ENCODE measurements at places on chromosomes 11 and 22.

GRCh38 chr11:76276046-76276780 lies 69.9 kb upstream of the WNT11 start:
- DNase-seq, result no peak

DNA sequence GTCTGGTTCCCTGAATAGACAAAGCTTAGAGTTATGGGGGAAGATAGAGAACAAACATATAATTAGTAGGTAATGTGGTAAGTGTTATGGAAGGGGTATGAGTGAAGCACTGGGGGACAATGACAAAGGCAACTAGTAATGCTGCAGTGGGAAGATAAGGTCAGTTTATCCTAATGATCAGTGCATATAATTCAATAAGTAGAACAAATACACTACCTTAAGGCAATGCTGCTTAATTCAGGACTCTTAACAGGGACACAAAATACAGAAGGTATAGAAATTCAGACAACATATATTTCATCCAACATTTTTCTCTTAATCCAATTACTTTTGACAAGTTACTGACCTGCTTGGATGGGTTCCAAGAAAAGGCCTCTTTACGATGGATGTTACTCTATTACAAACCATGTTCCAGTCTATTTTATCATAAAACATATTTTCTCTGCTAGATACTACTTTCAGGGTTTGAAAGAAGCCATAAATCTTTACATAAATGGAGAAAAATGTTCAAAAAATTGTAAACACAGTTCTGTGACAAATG lies 1186.2 kb downstream of the LRRC4C start:
- DNase-seq, result no peak

DNA sequence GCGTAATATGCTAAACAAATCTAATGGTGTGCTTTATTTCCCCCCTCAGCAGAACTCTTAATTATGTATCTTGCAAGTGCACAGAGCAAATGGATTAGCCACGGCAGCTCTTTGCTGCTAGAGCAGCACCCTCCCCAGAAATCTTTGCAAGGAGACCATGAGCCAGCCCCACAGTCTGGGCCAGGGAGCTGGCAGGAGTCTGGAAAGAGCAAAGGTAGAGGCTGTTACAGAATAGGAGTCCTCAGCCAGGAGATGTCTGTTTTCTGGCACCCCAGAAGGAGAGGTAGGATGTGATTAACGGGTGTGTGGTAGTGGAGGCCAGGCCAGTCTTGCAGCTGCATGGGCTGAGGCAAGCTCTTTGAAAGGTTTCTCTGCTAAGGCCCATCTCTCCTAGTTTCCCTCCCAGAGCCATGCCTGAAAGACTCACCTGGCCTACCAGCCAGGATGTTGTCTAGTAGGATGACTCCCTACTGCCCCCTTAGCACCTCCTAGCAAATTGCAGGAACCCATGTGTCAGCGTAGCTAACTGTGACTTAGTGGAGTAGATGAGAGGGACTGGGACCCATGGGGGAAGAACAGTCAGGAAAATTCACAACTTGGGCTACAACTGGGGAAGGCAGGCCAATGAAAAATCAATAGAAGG lies 557.2 kb downstream of the BUD13 start:
- no peak for DNase-seq

GRCh38 chr22:45932071-45932470 lies 44.9 kb downstream of the WNT7B start:
- DNase-seq, result peak; percentile 75

DNA sequence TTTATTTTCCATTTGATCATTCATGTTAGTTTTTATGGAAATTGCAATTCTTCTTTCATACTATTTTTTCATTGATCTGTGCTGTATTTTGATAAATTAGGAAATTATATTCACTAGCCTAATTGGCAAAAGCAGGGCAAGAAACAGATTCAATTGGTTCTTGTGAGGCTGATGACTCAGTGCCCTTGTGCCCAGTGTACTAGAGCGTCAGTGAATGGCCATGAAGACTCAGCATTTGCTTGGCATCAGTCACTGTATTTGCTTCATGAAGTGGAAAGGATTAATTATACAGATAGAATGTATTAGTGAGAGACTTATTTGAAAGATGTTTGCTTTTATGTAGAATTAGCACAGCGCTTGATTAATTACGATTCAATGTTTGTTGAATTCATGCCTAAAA lies 31.8 kb downstream of the MRGPRX1 start:
- no peak for DNase-seq

All from M059J (cell line).